HCT116 (cell line): ENCODE measurements at places on chromosomes 6 and 20. TPM values are rescaled to one million over a fixed set of nuclear protein-coding genes. Genes with fewer than 3 reads are reported as not detected.

Gene CARMIL1
- 21.7 TPM for total RNA-seq

Gene AVP
- total RNA-seq, result not detected

DNA sequence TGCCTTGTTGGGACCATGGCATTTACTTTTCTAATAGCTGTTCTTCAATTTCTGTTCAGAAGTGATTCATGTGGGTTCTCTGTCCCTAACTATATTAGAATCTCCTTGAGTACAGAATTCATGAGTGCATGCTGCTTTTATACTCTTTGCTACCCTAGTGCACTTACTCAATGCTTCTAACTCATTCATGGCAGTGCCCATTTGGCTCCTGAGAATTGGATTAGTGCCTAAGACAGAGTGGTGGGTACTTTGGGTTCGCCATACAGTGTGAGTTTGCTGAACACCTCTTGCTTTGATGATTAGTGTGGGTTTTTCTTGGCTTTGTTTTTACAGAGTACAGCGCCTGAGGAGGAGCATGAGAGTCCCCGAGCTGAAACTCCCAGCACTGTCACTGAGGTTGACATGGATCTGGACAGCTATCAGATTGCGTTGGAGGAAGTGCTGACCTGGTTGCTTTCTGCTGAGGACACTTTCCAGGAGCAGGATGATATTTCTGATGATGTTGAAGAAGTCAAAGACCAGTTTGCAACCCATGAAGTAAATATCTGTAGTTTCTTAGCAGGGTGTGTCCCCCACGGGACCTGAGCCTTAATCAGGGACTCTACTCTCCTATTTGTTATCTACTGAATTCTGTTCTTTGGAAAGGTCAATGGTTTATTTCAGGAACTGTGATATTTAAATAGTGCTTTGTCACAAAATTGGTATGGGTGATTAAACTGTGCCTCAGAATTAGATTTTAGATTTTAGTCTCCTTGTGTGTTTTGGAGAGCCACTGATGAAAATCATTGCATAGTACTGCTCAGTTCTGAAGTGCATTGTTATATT is 150.7 kb downstream of the UTRN start:
- no peaks in the 10 kb centered on the region for H3K4me1 ChIP-seq
- H3K27ac ChIP-seq, result no peak overlapping the region
- H3K27me3 ChIP-seq, result no peaks in the 10 kb centered on the region
- DNase-seq, result no peak
- H3K36me3 ChIP-seq, result no peaks in the 10 kb centered on the region
- no peak overlapping the region for H3K4me3 ChIP-seq

DNA sequence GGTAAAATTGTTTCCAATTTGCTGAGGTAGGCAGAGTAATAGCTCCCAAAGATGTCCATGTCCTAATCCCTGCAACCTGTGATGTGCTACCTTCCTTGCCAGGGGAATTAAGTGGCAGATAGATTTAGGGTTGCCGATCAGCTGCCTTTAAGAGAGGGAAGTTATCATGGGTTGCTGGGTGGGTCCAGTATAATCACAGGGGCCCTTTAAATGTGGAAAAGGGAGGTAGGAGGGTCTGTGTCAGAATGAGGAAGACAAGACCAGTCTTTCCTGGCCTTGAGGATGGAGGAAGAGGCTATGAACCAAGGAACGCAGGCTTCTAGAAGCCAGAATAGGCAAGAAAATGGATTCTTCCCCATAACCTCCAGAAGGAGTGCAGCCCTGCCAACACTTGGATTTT is 50.7 kb downstream of the CTCFL start:
- H3K36me3 ChIP-seq, result no peaks in the 10 kb centered on the region
- no peak overlapping the region for H3K4me3 ChIP-seq
- H3K27me3 ChIP-seq, result no peaks in the 10 kb centered on the region
- H3K27ac ChIP-seq, result no peak overlapping the region

- no peak for DNase-seq
- no peaks in the 10 kb centered on the region for H3K36me3 ChIP-seq
- no peak overlapping the region for H3K4me3 ChIP-seq
- no peak overlapping the region for H3K27ac ChIP-seq
Observed at GRCh38 chr6:10014557-10014956, 400.3 kb downstream of the TFAP2A start.

DNA sequence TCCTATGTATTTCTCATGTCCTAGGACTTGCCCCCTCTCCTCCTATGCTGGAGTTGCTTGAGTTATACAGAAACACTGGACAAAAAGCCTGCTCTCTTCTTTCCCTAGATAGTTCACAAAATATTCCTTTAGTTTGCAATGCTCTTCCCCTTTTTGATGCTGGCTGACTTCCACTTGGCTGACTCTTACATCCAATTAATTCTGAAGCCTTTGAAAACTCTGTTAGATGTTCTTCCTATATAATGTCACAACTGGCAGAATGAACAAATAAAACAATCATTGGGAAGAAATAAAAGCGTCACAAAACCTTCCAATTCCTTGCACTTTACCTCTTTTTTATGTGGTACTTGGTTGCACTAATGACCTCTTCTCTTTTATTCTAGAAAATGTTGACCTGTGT is 253.8 kb upstream of the CITED2 start:
- H3K4me1 ChIP-seq, result no peaks in the 10 kb centered on the region
- no peaks in the 10 kb centered on the region for H3K36me3 ChIP-seq
- no peak overlapping the region for H3K4me3 ChIP-seq
- DNase-seq, result no peak

Gene OPN5
- total RNA-seq, result not detected

- no peaks in the 10 kb centered on the region for H3K36me3 ChIP-seq
- no peak overlapping the region for H3K27ac ChIP-seq
- DNase-seq, result no peak
- no peaks in the 10 kb centered on the region for H3K4me1 ChIP-seq
- H3K4me3 ChIP-seq, result no peak overlapping the region
Observed at GRCh38 chr6:118617417-118617816, 34.0 kb downstream of the CEP85L start.

Gene MCCD1
- not detected for total RNA-seq

GRCh38 chr6:76593668-76594067 is 521.2 kb upstream of the IMPG1 start:
- no peaks in the 10 kb centered on the region for H3K4me1 ChIP-seq
- DNase-seq, result no peak
- no peaks in the 10 kb centered on the region for H3K27me3 ChIP-seq
- no peak overlapping the region for H3K27ac ChIP-seq
- H3K4me3 ChIP-seq, result no peak overlapping the region

- no peaks in the 10 kb centered on the region for H3K36me3 ChIP-seq
- no peak for DNase-seq
- no peak overlapping the region for H3K4me3 ChIP-seq
- H3K27me3 ChIP-seq, result no peaks in the 10 kb centered on the region
- no peak overlapping the region for H3K27ac ChIP-seq
Observed at GRCh38 chr6:65091561-65091960, 615.5 kb downstream of the EYS start.

GRCh38 chr20:48131581-48131980 is 346.3 kb upstream of the SULF2 start:
- H3K27me3 ChIP-seq, result peaks cover 25% of the 10 kb centered on the region
- no peaks in the 10 kb centered on the region for H3K36me3 ChIP-seq
- no peaks in the 10 kb centered on the region for H3K4me1 ChIP-seq
- DNase-seq, result no peak
- H3K4me3 ChIP-seq, result no peak overlapping the region
- H3K27ac ChIP-seq, result no peak overlapping the region

Gene ASIP
- total RNA-seq, result not detected

GRCh38 chr6:44338228-44339122 is 4.0 kb upstream of the SPATS1 start:
- no peaks in the 10 kb centered on the region for H3K36me3 ChIP-seq
- H3K4me1 ChIP-seq, result no peaks in the 10 kb centered on the region
- no peak overlapping the region for H3K27ac ChIP-seq
- H3K4me3 ChIP-seq, result no peak overlapping the region
- H3K27me3 ChIP-seq, result no peaks in the 10 kb centered on the region

- peak within 1 kb of the TSS; percentile 93 for H3K27ac ChIP-seq
- H3K4me1 ChIP-seq, result peaks cover 19% of the 10 kb centered on the region
- peak; percentile 81 for DNase-seq
- peaks cover 10% of the 10 kb centered on the region for H3K36me3 ChIP-seq
Observed at GRCh38 chr6:24774696-24775519, at the start of gene GMNN. TSS of gene GMNN (plus strand) at chr6:24774937. CDS start at chr6:24777247, 2,310 bp downstream.

GRCh38 chr20:40961176-40961575 is 67.4 kb upstream of the TOP1 start:
- H3K4me3 ChIP-seq, result no peak overlapping the region
- DNase-seq, result no peak
- no peaks in the 10 kb centered on the region for H3K36me3 ChIP-seq
- H3K27ac ChIP-seq, result no peak overlapping the region
- H3K27me3 ChIP-seq, result no peaks in the 10 kb centered on the region

GRCh38 chr20:22684072-22684762 is 99.8 kb upstream of the FOXA2 start:
- H3K36me3 ChIP-seq, result no peaks in the 10 kb centered on the region
- H3K4me3 ChIP-seq, result no peak overlapping the region
- DNase-seq, result peak; percentile 60
- no peak overlapping the region for H3K27ac ChIP-seq
